ENCODE measurements at places on chromosomes 2 and 18.
A peak's percentile ranks its signal among the peaks of the same experiment; 100 is the strongest.

DNA sequence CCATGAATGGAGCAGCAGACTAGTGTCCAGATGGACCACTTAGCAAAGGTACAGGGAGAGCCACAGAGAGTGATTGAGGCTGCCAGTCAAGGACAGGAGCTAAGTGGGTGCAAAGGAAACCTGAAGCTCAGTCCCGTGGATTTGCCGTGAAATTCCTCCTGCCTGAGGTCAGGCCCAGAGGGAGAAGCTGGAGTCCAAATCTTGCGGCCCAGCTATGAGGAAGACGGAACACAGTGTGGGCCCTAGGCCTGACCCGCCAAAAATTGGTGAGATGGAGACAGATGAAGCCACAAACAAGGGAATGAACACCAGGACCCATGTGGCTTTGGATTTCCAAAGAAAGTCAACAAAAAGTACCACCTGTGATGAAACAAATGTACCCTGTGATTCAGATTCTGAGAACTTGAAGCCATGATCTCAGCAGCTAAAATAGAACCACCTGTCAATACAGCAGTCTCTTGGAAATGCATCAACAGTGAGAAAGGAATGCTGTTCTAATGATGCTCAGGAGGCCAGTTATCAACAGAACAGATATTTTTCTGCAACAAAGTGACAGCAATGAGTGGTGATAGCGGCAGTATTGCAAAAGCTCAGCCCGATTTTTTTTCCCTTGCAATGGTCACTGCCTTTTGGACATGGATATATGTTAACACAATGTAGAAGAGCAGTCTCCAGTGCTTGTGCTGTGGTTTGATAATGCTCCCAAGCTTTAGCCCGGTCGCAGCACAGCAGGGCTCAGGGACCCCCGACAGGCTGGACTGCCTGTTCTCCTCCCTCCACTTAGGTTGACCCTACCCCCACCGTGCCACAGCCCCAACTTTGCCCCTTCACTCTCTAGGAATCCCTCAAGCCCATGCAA, 10.7 kb downstream of the COL6A3 start:
- peak; percentile 66 for DNase-seq

DNA sequence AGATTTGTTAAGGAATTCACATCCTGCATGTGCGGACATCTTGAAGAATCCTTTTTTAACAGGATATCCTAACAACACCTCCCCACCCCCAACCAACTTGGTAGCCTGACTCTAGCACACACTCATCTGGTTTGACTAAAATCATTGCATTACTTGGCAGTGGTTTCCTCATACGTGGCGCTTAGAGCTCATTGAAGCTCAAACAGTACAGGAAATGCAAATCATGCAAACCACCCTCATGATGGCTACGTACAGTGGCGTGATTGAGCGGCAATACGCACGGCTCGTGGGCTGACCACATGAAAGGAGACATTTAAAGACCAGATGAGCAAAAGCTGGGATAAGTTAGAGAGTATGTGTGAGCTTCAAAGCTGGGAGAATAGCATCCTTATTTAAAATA, 336.2 kb downstream of the ZEB2 start:
- DNase-seq, result peak; percentile 98

- DNase-seq, result no peak
Measured at GRCh38 chr2:205527801-205528200, 154.5 kb upstream of the NRP2 start.

- no peak for DNase-seq
Measured at GRCh38 chr2:158291544-158292180, 164.9 kb downstream of the CCDC148 start.

DNA sequence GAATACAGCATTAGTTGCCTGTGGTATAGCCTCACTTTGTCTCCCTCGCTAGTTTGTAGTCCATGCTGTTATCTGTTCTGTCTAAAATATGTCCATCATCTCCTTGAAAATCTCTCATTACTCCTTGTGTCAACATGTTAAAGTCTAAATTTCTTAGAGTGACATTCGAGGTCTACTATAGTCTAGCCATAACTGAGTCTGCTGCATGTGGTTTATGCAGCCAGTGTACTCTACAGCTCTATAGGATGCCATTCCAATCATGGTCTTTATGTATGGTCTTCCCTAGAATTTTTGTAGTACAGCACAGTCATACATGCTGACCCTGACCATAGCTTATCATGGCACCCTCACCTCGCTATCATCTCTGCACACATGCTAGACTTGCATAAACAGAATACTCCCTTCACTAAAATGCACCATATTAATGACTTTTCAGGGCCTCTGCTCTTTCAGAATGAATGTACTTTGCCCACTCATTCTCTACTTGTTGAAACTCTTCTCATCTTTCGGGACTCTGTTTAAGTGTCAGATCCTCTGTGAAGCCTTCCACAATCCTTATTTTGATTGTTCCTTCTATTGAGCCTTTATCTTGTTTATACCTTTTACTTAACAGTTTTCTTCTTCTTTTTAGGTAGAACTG, 12.8 kb downstream of the TANK start:
- no peak for DNase-seq

- no peak for DNase-seq
Measured at GRCh38 chr2:138814123-138814898, 34.1 kb upstream of the NXPH2 start.

GRCh38 chr2:53438100-53438499, 329.5 kb upstream of the CHAC2 start:
- DNase-seq, result no peak

DNA sequence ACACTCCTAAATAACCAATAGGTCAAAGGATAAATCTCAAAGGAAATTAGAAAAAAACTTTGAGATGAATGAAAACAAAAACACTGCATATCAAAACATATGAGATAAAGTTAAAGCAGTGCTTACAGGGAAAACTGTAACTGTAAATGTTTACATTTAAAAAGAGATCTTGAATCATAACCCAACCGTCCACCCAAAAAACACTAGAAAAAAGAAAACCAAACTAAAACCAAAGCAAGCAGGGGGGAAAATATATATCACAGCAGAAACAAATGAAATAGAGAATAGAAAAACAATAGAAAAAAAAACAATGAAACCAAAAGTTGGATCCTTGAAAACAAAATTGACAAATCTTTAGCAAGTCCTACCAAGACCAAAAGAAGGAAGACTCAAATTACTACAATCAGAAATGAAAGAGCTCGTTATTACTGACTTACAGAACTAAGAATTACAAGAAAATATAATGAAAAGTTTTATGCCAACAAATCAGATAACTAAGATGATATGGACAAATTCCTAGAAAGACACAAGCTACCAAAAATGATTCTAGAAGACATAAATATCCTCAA, 65.6 kb downstream of the TLK1 start:
- no peak for DNase-seq

GRCh38 chr18:62880673-62881364, 165.5 kb downstream of the PHLPP1 start:
- DNase-seq, result no peak

DNA sequence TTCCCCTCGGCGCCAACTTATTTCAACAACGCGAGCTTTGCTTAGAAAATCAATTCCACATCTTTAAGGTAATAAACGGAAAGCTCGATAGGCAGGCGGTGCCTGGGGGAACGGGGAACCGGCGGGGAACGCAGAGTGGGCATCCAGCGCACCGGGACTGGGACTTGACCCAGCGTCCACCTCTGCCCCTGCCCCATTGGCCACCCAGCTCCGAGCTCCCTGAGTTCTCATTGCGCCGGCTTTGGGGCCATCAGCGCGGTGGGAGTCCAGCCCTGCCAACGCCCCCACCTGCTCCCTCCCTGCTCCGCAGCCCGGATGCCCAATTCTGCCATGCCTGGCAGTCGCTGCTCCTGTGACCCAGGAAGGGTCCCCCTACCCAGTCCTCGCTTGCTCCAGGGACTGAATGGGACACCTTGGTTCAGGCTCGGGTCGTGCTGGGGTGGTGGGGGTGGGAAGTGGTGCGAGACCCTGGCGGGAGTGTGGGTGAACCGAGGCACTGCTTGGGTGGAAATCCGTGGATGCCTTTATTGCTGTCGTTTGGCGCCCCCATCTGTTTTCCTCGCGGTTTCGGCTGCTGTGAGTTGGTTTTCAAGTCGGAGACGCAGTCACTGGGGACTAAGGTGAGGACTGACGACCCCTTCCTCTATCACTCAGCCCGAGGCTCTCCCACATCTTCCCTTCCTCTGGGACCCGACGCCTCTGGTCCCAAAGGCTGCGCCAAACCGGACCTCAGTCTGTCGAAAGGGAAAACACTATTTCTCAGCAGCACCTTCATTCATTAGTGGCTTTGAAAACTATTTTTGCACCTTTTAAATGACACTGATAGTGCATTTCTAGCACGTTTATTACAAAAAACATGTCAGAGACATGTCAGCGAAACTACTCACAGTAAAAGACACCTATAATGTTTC, 2.4 kb upstream of the EVX2 start:
- no peak for DNase-seq

- DNase-seq, result no peak
Measured at GRCh38 chr2:178865146-178865936, 58.1 kb upstream of the TTN start.

- DNase-seq, result no peak
Measured at GRCh38 chr2:23709311-23709710, 217.6 kb downstream of the ATAD2B start.

- DNase-seq, result no peak
Measured at GRCh38 chr2:152470861-152471854, 136.2 kb downstream of the FMNL2 start.

GRCh38 chr2:9085353-9085752, 81.9 kb upstream of the MBOAT2 start:
- DNase-seq, result no peak

DNA sequence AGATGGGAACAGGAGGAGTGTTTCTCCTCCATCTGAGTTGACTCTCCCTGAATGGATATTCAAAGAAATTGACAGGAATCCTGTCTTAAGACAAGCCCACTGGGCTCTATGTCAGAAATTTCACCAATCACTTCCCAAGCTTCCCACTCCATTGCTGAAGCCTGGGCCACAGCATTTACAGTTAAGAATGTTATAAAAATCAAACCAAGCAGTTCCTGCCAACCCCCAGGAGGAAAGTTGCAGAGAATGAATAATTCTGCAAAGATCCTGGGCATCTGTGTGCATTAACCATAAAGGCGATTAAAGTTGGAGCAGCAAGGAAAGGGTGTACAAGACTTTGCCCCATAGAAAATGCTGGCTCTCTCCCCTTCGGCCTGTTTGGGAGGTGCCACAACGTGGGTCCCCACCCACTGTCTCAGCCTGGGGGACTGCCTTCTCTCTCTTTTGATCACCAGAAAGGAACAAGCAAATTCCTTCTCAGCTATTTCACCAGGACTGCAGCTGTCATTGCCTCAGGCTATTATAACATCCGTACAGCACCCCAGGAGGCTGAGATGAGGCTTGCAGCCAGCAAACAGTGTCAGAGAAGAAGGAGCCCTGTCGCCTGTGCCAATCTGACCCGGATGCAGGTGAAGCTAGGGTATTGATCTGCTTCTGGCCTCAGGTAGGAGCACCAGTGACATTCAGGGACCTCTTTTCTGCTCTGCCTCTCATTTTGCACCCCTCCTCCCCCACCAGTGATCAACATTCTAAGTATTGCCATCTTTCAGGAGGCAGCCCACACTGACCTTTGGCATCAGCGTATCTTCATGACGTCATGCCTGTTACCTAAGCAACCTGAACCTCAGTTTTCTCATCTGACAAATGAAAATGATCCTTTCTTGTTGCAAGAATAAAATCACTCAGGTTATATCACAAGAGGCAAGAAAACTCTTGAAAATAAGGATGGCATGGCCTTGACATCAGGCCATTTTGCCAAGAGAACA, 219.0 kb downstream of the SH3BP4 start:
- DNase-seq, result peak; percentile 39

DNA sequence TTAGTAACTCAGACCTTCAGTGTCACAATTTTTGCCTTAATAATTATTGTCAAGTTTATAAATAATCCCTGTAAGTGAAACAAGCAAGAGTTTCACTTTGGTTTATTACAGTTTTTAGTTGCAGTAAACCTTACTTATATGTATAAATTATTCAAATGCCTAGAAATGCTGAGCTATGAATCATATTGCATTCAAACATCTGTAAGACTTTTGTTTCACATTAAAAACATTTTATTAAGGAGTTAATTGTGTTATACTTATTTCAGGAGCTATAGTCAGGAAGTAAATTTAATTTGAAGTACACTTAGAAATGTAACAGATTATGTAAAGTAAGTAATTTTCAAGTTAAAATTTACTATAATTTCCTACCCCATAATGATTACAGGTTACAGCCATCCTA, 3.9 kb upstream of the ETAA1 start:
- no peak for DNase-seq

GRCh38 chr18:80191264-80191663, 56.0 kb downstream of the PARD6G start:
- DNase-seq, result no peak

- no peak for DNase-seq
Measured at GRCh38 chr2:96329874-96330273, 4.8 kb downstream of the ITPRIPL1 start.

- DNase-seq, result no peak
Measured at GRCh38 chr18:75132931-75133525, 75.9 kb downstream of the PTGR3 start.

DNA sequence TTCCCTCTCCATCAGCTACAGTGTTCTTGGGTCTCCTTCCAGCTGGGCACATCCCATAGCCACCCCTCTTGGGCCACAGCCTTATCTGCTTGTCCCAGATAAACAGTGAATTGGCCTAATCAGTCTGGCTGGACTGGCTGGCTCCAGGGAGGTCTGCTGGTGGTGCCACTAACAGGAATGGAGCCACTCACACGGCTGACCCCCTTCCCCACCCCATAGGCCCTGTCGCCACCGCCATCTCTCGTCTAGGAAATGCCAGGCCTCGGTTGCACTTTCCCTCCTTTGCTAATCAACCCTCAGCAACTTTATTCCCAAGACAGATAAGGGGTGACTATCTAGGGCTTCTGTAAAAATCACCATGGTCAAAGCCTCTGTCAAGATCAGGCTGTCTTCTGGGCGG, 23.0 kb upstream of the TNP1 start:
- DNase-seq, result no peak

- peak; percentile 39 for DNase-seq
Measured at GRCh38 chr18:62938006-62938405, 222.7 kb downstream of the PHLPP1 start.

DNA sequence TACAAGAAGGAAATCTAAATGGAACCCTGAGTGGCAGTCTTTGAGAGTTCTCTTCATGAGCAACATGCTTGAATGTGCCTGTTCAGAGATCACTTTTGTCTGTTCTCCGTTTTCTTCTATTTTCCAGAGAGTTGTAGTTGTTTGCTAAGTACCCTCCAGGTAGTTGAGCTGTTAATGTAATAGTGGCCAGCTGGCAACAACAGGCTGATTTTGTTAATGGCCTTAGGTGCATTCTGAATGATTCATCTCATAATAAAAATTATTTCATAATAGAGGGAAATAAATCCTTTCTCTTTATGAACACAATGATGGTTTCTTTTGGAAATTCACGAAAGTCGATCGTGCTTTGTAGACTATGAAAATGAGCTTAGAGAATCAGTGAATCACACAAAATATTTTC, 136.8 kb downstream of the LRP1B start:
- DNase-seq, result no peak

Measured in fibroblast of skin of left biceps (primary cell).